ENCODE measurements at places on chromosomes 3 and 15.
A peak's percentile ranks its signal among the peaks of the same experiment; 100 is the strongest.

GRCh38 chr3:52895418-52895817 is 1.9 kb downstream of the STIMATE start:
- no peak for DNase-seq

- no peak for DNase-seq
Observed at GRCh38 chr15:66891776-66892175, 173.6 kb upstream of the SMAD3 start.

DNA sequence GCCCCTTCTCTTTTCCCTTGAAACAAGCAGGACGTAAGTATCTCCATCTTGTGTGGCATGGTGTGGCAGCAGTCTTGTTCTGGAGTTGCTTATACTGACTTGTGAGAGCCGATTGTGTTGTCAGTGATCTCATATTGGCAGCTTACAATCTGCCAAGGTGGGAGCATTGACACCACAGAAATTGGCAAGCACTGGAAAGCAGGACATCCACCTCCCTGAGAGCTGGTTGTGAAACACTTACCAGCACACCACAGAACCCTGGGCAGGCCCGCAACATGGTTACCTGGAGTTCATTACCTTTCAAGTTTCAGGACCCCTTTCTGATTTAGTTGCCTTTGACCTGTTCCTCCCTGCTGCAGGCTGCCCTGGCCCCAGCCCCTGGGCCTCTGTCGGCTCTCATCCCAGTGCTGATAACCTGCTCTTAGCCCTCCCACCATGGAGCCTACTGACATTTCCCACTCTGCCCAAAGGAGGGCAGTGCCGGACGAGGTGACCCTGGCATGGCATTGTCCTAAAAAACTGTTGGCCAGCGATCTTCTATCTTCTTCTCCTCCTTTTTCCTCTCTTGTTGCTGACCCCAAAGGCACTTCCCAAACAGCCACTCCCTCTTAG is 10.6 kb upstream of the ATP2B2 start:
- no peak for DNase-seq

GRCh38 chr3:94167796-94168195 is 104.9 kb downstream of the NSUN3 start:
- no peak for DNase-seq

GRCh38 chr3:82676356-82677026 is 915.0 kb upstream of the GBE1 start:
- DNase-seq = no peak

- DNase-seq = peak; percentile 69
Observed at GRCh38 chr3:116757315-116757714, 47.7 kb downstream of the TUSC7 start.

DNA sequence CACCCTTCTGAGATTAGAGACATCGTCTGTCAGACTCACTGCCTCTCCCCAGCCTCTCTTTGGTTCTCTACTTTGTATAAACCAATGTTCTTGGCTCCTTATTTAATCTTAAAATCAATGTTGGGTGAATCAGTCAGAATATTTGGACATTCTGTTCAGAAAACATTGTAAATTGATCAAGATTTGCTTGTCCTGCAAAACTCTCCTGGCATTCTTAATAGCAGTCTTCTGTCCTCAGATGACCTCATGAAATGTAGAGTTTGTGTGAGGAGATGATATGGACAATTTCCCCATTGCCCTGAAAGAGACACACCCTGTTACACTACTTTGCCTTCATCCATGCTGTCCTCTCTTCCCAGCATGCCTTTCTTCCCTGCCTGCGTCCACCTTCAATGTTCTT is 33.6 kb downstream of the CD200R1L start:
- no peak for DNase-seq

- no peak for DNase-seq
Observed at GRCh38 chr15:66167854-66168253, 85.7 kb downstream of the MEGF11 start.

DNA sequence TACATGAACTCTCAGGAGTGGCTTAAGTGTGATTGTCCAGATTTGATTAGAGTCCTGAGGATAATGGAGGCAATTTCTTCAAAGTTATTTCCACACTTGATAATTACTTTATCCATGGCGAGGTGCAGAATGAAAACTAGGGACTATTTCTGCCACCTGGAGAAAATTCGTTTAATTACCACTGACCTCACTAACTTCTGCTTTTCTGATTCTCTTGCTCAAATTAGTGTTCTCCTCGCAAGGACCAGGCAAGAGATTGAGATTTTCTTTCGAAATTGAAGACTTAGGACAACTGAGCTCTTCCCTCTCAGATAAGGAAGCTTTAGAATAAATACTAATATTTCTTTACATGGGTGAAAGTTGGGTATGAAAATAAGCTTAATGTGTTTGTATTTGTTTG is 135.2 kb downstream of the RYR3 start:
- DNase-seq = no peak

GRCh38 chr15:48437178-48437577 is 105.9 kb downstream of the DUT start:
- DNase-seq = no peak

- no peak for DNase-seq
Observed at GRCh38 chr3:126136428-126137220, 43.8 kb downstream of the ALDH1L1 start.

DNA sequence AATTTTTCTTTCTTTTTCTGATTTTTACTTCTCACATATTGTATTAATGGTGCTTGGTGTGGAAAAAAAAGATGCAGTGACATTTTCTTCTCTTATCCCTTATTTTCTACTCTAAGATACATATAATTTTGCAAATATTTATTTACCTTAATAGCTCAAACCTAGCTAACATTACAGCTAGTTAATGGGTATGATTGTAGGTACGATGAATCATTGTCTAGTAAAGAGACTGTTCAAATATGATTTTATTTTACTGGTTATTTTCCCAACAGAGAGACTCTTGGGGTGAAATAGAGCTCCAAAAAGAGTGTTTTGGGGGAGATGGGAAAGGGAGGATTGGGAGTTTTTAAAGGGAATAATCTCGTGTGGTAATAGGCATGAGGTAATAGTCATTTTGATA is 206.0 kb downstream of the RBMS3 start:
- no peak for DNase-seq

DNA sequence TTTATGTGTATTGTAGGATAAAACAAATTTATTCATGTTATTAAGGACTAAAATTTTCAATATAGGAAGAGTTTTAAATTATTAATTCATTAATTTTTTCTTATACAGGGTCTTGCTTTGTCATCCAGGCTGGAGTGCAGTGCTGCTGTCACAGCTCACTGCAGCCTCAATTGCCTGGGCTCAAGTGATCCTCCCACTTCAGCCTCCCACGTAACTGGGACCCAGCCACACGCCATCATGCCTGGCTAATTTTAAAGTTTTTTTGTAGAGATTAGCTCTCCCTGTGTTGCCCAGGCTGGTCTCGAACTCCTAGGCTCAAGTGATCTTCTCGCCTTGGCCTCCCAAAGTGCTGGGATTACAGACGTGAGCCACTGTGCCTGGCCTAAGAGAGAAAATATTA is 14.7 kb downstream of the CCNB2 start:
- DNase-seq = no peak

DNA sequence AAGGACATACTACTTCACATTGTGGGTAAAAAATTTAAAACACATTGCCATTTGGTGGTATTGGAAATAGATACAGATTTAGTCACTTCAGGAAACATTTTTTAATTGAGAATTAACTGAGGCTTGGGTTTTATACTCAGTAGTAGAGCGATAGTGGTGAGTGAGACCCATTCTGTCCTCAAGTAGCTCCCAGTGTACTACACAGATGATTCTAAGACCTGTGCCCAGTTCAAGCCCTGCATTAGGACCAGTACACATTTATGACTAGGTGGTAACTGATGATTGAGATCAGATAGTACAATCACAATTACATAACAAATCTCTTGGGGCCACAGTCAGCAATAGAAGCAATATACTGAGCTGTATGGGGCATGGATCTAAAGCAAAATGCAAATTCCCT is 67.4 kb downstream of the GADL1 start:
- DNase-seq = no peak

DNA sequence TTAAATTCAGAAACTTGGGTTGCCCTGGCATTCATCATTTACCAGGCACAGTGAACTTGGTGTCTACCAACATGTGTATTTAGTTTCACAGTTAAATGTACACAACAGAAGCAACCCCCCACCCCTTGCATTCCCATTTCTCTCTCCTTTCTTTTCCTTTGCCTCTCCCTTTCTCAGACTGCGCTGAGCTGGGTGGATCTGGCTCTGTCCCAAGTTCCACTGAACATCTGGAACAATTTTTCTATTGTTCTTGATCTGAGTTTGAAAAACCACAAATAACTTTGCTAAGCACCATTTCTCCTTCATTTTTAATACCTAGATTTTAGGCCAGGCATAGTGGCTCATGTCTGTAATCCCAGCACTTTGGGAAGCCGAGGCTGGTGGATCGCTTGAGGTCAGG is 242.2 kb downstream of the ABHD5 start:
- peak; percentile 74 for DNase-seq

- DNase-seq = no peak
Observed at GRCh38 chr3:42438758-42439157, 28.3 kb upstream of the LYZL4 start.

DNA sequence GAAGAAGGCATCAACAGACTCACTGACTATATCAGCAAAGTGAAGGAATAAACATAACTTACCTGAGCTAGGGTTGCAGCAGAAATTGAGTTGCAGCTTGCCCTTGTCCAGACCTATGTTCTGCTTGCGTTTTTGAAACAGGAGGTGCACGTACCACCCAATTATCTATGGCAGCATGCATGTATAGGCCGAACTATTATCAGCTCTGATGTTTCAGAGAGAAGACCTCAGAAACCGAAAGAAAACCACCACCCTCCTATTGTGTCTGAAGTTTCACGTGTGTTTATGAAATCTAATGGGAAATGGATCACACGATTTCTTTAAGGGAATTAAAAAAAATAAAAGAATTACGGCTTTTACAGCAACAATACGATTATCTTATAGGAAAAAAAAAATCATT is 17.8 kb downstream of the LMOD3 start:
- DNase-seq = no peak

- no peak for DNase-seq
Observed at GRCh38 chr3:45639044-45639392, 44.5 kb downstream of the LIMD1 start.

GRCh38 chr15:38652183-38652794 is 87.7 kb upstream of the RASGRP1 start:
- no peak for DNase-seq

DNA sequence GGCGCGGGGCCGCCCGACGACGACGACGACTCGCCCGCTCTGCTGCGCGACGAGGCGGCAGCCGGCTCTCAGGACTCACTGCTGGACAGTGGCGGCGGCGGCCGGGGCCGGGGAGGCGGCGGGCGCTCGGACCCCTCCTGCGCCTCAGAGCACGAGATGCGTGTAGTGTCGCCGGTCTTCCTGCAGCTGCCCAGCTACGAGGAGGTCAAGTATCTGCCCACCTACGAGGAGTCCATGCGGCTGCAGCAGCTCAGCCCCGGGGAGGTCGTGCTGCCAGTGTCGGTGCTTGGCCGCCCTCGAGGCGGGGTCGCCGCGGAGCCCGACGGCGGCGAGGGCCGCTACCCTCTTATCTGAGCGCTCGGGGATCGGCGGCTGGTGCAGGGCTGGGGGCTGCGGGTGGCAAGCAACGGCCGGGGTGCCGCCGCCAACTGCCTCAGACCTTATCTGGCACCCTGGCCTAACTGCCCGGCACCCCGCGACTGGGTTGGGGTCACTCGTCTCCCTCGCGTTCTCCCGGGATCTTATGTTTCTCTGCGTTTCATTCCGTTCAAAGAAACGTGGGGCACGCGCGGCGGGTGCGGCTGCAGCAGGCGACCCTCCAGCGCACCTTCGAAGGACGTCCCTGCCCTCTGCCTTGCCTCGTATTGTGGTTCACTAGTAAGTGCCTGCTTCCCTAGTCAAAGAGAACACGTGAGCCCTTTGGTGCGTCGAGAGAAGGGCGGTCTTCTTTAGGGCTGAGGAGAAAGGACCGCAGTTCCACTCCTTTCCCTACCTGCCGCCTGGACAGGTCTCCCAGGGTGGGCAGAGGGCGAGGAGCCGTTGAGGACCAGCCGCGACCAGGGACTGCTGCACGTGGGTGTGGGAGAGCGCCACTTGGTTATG is 1.0 kb downstream of the C3orf80 start:
- no peak for DNase-seq

- no peak for DNase-seq
Observed at GRCh38 chr3:34146596-34146995, 348.2 kb downstream of the PDCD6IP start.

GRCh38 chr3:58502872-58503271 is 11.0 kb downstream of the KCTD6 start:
- DNase-seq = peak; percentile 32

- DNase-seq = no peak
Observed at GRCh38 chr3:128071771-128072453, 19.7 kb downstream of the SEC61A1 start.

DNA sequence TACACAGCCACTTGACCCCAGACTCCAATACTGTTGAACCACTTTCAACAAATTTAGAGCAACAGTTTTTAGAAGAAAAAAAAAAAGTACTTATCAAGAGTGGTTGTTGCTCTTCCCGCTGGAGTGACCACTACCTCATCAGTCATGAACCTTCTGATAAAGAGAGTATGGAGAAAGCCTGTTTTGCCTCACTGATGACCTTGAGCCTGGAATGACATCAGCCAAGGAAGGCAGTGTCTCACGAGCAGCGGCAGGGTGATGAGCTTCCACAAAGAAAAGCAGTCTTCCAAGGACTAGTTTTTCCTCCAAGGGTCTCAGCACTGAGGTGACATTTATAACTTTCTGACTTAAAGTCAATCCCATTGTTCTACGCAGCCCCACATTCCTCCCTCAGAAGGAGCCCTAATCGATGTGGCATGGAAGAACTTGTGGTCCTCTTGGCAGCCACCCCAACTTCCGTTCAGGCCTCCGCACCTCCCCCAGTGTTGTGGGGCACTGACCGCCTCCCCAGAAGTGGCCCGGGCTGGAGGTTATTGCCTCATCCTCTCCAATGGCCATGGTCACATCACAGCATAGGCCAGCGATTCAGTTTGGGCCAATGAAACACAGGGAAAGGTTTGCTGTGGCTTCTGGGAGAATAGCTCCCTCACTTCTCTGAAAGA is 1.8 kb upstream of the CYP11A1 start:
- no peak for DNase-seq

DNA sequence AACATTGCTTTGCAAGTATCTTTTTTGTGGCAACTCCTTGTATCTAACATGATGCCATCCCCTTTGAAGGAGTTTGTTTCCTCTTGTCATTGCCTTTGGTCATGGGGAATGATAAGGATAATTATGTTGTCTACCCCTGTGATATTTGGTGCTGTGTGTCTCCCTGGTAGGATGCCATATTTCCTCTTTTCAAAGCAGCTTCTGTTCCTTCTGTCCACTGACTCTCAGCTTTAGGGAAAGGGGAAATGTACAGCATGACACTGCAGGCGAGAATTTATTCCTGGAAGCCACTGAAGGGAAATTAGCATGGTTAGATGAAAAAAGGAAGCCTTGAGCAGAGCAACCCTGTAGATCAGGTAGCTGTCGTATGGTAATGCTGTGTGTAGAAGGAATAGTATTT is 576.7 kb downstream of the CADM2 start:
- DNase-seq = no peak

- no peak for DNase-seq
Observed at GRCh38 chr3:182979674-182980191, 605 bp downstream of the DCUN1D1 start.

- DNase-seq = no peak
Observed at GRCh38 chr3:119697394-119697793, 5.4 kb upstream of the CFAP91 start.
